ENCODE measurements at places on chromosomes 1 and 21.

- DNase-seq, result no peak
Observed at GRCh38 chr1:170134521-170134920, 11.2 kb upstream of the NTMT2 start.

DNA sequence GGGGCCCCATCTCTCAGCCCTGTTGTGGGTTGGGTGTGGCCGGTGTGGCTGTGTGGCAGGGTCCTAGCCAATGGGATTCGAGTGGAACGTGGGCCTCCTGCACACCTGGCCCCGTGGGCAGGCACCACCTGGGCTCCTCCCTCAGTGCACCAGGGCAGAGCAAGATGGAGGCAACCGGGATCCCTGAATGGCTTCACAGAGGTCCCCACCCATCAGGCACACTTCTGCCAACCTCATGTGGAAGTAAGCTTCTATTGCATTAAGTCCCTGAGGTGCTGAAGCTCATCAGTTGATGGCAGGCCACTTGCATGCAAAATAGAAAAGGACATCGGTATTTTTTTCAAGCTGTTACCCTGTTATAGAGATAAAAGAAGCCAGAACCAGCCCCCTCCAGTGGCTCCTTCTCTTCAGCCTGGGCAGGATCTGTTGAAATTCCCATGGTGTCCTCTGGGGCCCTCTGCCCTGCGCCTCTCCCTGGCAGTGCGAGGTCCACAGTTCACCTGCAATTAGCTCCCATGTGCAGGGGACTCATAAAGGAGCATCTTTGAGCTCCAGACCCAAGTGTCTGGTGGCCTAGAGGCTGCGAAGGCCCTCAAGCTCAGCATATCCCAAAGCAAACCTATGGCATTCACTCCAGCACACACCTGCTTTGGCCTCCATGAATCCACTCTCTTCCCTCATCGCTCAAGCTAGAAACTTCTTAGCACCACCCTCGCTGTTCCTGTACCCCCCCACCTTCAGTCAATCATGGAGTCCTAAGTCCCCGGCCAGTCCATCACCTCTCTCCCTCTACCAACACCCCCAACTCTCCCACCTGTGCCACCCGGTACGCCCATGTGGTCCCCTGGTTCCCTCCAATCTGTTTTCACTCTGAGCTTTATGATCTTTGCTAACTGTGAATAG, 2.1 kb upstream of the SLC45A1 start:
- no peak for DNase-seq

DNA sequence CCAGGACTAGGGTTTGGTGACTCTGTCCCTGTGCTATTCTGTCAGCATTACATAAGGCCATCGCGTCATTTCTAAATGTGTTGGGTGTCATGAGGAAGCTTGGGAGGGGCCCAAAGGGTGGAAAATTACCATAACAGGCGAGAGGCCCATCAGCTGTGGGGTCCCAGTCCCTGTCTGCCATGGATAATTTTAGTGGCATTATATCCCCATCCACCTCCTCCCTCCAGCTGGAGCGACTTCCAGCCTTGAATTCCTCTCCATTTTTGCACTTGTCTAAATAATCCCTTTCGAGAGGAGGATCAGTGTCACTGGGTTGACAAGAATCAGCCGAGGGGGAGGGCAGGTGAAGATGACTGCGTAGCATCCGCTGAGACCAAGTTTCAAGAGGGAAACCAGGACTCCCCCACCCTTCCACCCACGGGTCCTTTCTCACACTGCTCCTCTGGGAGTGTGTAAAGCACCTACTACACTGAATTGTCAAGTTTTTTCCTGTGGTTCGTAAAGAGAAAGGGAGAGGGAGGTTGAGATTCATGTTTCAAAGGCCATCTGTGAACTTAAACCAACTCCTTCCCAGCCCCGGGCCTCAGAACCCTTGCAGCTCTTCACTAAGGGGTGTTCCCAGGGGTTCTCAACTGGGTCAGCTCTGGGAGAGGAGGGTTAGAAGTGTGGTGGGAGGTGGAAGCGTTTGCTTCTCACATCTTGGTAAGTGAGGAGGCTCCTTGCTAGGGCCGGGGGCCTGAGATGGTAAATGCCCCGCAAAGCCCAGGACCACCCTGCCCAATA, 29.2 kb downstream of the VASH2 start:
- no peak for DNase-seq

GRCh38 chr1:115655306-115655663, 13.5 kb downstream of the VANGL1 start:
- DNase-seq, result no peak

Measured in ascending aorta (tissue), 2 donors.